ENCODE measurements at places on chromosomes 6 and 20.

DNA sequence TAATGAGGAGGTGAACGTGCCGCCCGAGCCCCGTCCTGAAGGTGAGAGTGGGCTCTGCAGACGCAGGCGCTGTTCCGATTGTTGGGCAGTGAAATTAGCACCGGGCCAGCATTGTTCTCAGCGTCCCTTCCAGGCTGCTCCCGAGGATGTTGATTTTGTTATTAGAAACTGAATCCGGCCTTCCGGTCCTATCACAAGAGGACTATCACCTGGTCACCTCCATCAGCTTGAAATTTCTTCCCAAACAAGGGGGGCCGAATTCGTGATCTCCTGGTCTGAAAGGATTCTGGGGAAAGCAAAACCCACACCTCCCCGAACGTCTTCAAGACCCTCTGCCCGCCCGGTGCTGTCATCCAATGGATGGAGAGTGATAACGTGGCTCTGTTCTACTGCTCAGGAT, 186.0 kb downstream of the TAF4 start:
- no peak for DNase-seq

- DNase-seq, result no peak
Measured at GRCh38 chr6:70663881-70664466, 3.7 kb upstream of the SMAP1 start.

- no peak for DNase-seq
Measured at GRCh38 chr6:15413466-15414234, 167.8 kb downstream of the JARID2 start.

DNA sequence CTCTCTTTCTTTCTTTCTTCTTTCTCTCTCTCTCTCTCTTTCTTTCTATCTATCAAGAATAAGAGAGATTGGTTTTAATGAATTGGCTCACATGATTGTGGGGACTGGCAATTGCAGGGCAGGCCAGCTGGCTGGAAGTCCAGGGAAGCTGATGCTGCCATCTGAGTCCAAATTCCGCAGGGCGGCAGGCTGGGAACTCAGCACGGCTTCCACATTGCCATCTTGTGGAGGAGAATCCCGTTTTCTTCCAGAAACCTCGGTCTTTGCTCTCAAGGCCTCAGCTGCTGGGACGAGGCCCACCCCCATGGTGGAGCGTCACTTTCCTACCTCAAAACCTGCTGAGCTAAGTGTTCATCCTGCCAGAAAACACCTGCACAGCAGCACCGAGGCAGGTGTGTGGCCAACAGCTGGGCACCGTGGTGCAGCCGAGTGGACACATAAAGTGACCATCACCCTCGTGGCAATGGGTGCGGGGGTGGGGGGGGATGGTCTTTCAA, 58.8 kb upstream of the SLCO4A1 start:
- no peak for DNase-seq

DNA sequence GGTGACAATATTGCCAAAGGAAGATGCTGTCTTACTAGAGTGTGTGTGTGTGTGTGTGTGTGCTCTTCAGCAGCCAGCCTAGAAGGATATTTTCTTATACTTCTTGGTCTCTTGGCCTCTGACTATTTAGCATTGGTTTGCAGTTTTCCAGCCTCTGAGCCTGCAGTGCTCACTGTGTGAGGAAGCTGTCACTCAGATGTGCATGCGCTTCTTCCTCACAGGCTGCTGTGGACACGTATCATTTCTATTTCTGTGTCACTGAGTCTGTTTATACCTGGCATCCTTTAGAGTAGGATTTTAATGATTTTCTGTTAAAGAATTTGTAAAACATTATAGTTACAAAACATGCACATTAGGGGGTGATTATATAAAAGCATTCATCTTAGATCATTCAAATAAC, 83.3 kb downstream of the ALDH8A1 start:
- DNase-seq, result no peak

- no peak for DNase-seq
Measured at GRCh38 chr20:41748051-41748450, 129.9 kb upstream of the CHD6 start.

GRCh38 chr6:509676-510075, 118.1 kb downstream of the IRF4 start:
- no peak for DNase-seq

- DNase-seq, result no peak
Measured at GRCh38 chr6:52539607-52540006, 37.3 kb downstream of the TRAM2 start.

- no peak for DNase-seq
Measured at GRCh38 chr20:3788685-3789155, 2.2 kb upstream of the CENPB start.
